ENCODE measurements at places on chromosomes 7 and 10.
A peak's percentile ranks its signal among the peaks of the same experiment; 100 is the strongest.

GRCh38 chr7:27693794-27694193, 31.1 kb upstream of the HIBADH start:
- H3K27ac ChIP-seq, result no peak overlapping the region
- H3K36me3 ChIP-seq, result no peaks in the 10 kb centered on the region
- H3K27me3 ChIP-seq, result no peaks in the 10 kb centered on the region
- DNase-seq, result no peak
- H3K4me1 ChIP-seq, result no peaks in the 10 kb centered on the region

DNA sequence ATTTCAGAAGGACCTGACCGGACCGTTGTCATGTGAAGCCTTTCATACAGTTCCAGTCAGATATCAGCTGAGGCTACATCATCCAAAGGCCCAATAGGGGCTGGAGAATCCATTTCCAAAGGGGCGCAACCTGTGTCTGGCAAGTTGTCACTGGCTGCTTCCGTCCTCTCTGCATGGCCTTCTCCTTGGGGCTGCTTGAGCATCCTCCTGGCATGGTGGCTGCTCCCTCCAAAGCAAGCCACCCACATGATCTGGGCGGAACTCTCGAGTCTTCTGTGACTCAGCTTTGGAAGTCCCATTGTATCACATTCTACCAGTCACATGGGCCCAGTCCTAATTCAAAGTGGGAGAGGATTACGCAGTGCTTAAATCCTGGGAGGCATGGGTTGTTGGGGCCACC, 207.0 kb upstream of the SHH start:
- H3K36me3 ChIP-seq, result no peaks in the 10 kb centered on the region
- H3K27me3 ChIP-seq, result no peaks in the 10 kb centered on the region
- H3K27ac ChIP-seq, result no peak overlapping the region
- H3K4me1 ChIP-seq, result no peaks in the 10 kb centered on the region
- H3K4me3 ChIP-seq, result no peak overlapping the region

DNA sequence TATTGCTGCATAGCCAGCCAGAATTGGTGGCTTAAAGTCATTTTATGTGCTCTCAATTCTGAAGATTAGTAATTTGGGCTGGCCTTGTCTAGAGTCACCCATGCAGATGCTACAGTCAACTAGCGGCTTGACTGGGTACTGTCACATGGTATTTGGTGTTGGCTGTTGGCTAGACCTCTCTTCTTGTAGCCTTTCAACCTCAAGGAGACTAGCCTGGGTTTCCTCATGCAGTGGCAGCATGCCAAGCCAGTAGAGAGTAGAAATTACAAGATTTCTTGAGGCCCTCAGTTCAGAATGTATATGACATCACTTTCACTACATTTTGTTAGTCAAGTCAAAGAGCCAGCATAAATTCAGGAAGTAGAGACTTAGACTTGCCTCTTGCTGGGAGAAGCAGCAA, 3.7 kb upstream of the ZNF800 start:
- H3K36me3 ChIP-seq, result no peaks in the 10 kb centered on the region
- H3K4me1 ChIP-seq, result peaks cover 8% of the 10 kb centered on the region
- H3K27me3 ChIP-seq, result peaks cover 30% of the 10 kb centered on the region
- no peak for DNase-seq
- H3K27ac ChIP-seq, result no peak overlapping the region

GRCh38 chr7:140275069-140275965, 98.5 kb upstream of the KDM7A start:
- peak; percentile 35 for DNase-seq
- H3K27me3 ChIP-seq, result no peaks in the 10 kb centered on the region
- no peaks in the 10 kb centered on the region for H3K4me1 ChIP-seq
- H3K36me3 ChIP-seq, result no peaks in the 10 kb centered on the region
- H3K4me3 ChIP-seq, result no peak overlapping the region

GRCh38 chr7:50214771-50215170, 89.7 kb upstream of the IKZF1 start:
- no peaks in the 10 kb centered on the region for H3K27me3 ChIP-seq
- no peaks in the 10 kb centered on the region for H3K36me3 ChIP-seq
- no peak overlapping the region for H3K4me3 ChIP-seq
- no peak for DNase-seq
- H3K4me1 ChIP-seq, result no peaks in the 10 kb centered on the region
- H3K27ac ChIP-seq, result no peak overlapping the region

- no peak overlapping the region for H3K27ac ChIP-seq
- no peak for DNase-seq
- H3K27me3 ChIP-seq, result no peaks in the 10 kb centered on the region
- H3K36me3 ChIP-seq, result no peaks in the 10 kb centered on the region
- no peaks in the 10 kb centered on the region for H3K4me1 ChIP-seq
Observed at GRCh38 chr7:101644879-101645278, 15.8 kb upstream of the MYL10 start.

Data from hepatocyte (in vitro differentiated cells).